ENCODE measurements at places on chromosomes 12 and 14.

- no peak for DNase-seq
Observed at GRCh38 chr14:63632932-63633514, 8.6 kb downstream of the WDR89 start.

- no peak for DNase-seq
Observed at GRCh38 chr12:76586764-76587395, 27.3 kb upstream of the OSBPL8 start.

GRCh38 chr12:108799401-108800243, 57.8 kb downstream of the SSH1 start:
- DNase-seq: no peak

DNA sequence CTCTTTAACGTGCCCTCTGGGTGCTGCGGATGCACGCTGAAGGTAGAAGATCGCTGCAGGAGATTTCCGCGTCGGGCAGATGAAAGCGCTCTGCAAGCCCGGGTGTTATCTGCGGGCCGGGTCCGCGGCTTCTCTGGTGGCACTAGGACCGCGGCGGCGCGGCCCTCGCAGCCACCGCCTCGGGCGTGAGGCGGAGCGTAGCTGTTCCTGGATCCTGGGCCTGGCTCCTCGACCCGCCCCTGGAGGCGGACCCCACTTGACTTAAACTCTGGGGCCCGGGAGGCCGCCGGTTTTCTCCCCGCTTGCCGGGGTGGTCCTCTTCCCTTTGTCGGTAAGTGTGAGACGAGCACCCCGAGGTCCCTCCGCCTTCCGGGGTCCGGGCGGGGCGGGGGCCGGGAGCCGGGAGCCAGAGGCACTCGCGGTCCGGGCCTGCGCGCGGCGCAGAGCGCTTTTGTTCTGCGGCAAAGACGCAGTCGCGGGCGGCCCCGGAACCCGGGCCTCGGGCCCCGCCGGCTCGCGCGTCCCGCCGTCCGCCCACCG, at the start of gene RESF1:
RESF1 (plus strand) TSS at position 255 of the 540 bp plus-strand sequence. CDS start 21,541 bp downstream, outside the sequence.
- DNase-seq: no peak

- DNase-seq: no peak
Observed at GRCh38 chr12:53484686-53485575, 14.3 kb downstream of the MAP3K12 start.

- no peak for DNase-seq
Observed at GRCh38 chr14:24284501-24285035, 13.2 kb upstream of the RABGGTA start.

- no peak for DNase-seq
Observed at GRCh38 chr12:114916541-114916940, 232.6 kb upstream of the TBX3 start.

- DNase-seq: no peak
Observed at GRCh38 chr12:16796168-16796567, 190.2 kb upstream of the LMO3 start.

GRCh38 chr12:121579190-121579791, 1.5 kb downstream of the KDM2B start:
- no peak for DNase-seq

- DNase-seq: no peak
Observed at GRCh38 chr12:4281173-4281654, 7.7 kb downstream of the CCND2 start.

DNA sequence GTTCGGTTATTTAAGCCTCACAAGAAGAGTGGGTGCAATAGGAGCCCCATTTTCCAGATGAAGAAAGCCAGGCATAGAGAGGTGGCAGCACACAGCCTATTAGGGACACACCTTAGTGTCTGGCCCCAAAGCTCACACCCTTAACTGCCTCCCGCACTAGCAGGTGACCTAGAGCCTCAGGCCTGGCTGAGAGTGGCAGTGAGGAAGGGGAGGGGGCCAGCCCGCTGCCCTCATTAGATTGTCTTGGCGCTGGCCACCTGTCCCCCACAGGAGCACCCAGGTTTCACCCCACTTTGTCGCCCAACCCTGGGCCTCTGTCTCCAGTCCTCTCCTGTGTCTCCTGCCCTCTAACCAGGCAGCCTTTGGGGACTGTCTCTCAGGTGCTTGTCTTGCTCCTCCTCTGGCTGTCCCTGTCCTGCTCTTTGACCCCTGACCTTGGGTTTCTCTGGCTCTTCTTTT, 18.5 kb upstream of the PGF start:
- DNase-seq: no peak

DNA sequence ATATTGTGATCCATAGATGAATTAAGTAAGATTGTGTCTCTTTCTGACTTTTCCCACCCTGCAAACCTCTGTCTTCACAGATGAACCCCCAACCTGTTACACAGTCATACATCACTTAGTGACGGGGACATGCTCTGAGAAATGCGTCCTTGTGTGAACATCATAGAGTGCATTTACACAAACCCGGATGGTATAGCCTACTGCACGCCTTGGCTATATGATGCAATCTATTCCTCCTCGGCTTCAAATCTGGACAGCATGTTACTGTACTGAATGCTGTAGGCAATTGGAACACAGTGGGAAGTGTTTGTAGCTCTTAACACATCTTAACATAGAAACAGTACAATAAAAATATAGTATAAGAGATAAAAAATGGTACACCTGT, 7.4 kb upstream of the TESPA1 start:
- DNase-seq: no peak

DNA sequence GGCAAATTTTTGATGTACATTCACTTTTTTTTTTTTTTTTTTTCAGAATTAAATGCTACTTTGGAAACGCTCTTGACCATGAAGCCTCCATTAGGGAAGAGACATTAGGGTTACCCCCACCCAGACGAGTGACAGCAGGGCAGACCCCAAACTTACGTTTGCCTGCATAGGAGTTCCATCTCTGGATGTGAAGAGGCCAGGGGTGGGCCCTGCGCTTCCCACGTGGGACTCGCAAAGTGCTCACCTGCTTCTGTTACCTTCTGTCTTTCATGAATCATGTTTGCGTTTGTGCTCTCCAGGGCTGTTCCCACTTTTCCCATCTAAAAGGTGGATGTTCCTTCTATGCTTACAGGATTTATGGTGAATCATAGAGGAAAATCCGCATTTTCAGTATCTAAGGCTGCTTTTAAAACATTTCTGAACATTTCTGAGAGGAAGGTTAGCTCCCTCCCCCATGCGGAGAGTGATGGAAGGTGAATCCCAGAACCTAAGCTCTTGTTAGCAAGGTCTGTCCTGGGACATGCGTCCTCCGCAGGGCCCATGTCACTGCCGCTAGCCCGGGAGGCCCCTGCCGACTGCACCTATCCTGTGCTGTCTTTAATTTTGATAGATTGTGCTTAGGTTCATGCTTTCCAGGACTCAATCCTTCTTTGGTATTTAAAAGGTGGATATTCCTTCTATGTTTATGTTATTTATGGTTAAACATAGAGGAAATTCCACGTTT, 135.7 kb upstream of the RTL1 start:
- DNase-seq: no peak

- no peak for DNase-seq
Observed at GRCh38 chr14:52111583-52111982, 42.7 kb upstream of the NID2 start.

GRCh38 chr12:114238808-114239207, 167.1 kb downstream of the TBX5 start:
- no peak for DNase-seq

- DNase-seq: no peak
Observed at GRCh38 chr14:101937926-101938767, 26.2 kb upstream of the DYNC1H1 start.

DNA sequence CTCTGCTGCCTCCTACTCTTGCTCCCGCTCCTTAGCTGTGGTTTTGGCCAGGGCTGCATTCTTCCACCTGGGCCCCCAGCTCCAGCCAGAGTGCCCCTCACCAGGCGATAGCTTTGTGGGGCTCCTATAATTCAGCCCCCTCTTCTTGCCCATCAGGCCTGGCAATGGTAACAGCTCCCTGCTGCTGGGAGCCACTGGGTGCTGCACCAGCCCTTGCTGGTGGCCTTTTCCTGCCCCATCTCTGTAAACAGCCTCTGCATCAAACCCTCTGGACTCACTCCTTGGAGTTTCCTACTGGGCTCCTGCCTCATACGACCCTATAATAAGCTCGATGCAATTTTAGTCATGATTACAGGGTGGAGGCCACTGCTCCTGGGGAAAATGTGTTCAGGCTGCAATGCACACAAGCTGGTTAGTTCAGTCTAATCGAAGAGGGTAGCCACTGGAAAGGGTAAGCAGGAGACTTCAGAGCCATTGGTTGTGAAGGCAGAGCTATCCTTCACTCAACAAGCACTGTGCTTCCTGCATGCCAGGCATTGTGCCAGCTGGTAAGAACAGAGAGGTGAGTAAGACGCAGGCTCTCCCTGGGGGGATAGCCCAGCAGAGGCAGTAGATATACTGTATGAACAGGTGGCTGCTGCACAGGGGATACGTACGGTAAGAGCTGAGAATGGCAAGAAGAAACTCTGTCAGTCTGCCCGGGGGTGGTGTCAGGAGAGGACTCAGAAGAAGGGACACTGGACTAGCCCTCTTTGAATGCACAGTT, 24.7 kb downstream of the CLMN start:
- no peak for DNase-seq

- DNase-seq: peak; percentile 32
Observed at GRCh38 chr12:116277467-116278278, at the start of gene MED13L. Gene MED13L (minus strand): TSS chr12:116277693. CDS start chr12:116277131, 562 bp downstream.

DNA sequence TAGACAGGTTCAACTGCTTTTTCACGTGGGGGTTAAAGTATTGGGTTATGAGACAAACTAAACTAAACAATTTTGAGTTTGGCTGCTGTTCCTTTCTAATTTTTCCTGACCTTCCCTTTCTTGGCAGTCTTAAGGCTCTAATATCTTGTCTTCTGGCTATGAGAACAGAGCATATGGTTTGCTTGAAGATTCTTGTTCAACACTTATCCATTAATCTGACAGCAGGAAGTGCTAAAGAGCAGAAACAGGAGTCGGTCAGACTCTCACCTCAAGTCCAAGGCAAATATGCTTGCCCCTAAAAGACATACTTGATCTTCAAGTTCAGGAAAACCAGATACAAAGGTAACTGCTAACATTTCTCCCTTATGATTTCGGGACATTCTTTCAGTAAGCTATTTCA, 52.6 kb upstream of the KCNJ8 start:
- DNase-seq: no peak

DNA sequence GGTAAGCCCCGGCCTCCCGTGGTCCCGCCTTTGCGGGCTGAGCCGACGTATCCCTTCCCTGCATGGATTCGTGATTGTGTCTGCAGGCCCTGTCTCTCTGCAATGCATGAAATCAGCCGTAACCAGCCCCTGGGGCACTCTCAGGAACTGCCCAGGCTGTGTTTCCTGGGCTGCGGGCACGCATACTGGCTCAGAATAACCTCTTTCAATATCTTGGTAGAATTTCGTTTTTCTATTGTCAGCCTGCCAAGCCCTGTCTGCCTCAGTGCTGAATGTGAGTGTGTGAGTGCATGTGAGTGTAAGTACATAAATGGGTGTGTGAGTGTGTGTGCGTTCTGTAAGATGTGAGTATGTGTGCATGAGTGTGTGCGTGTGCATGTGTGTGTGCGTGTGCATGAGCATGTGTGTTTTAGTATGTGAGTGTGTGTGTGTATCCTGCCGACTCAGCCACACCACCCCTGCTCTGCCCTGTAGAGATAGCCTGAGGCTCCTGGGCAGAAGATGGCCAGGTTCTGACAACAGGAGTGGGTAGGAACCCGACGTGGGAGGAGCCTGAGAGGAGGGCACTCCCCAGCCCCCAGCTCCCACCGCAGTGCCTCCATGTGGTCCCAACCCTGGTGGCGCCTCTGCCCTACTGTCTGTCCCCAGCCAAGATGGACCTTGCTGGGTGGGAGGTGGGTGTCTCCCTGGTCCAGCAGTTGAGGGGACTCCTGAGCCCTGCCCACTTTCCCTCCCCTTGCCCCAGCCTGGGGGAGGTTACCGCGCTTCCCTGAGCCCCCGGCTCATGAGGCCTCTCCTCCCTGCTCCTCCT, 268.8 kb downstream of the ADGRD1 start:
- no peak for DNase-seq

GRCh38 chr12:108884116-108885012, 4.5 kb downstream of the DAO start:
- DNase-seq: no peak

GRCh38 chr14:31457665-31458659, 656 bp upstream of the DTD2 start:
- no peak for DNase-seq

DNA sequence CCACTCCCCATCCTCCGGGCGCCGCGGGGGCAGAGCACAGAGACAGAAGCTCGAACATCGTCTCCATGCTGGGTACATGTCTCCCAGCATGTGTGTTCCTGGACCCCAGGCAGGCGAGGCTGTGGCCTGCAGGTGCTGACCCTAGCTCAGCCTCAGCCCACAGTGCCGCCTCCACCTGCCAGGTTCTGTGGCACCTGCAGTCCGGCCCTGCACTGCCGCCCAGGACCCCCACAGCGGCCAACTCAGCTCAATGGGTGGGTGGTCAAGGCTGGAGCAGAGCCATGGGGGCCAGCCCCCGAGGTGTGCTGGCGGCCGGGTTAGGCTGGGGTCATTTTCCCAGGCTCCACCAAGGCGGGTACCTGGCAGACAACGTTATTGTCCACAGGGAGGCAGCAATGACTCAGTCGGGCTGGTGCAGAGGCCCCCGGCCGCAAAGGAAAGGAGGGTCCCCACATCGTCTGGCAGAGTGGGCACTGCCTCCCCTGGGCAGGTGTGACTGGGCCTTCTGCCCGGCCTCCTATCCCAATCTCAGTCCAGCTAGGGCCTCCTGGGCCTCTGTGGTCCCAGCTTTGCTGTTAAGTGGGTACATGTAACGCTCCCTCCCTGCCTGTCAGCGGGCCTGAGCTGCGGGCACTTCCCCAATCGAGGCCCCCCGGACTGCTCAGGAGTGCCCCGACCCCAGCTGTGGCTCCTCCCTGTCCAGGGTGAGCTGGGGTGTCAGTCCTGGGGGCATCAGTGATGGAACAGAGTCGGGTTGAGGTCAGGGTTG, 20.2 kb upstream of the NUDT14 start:
- no peak for DNase-seq

GRCh38 chr14:59252772-59253500, 64.5 kb downstream of the DAAM1 start:
- no peak for DNase-seq

DNA sequence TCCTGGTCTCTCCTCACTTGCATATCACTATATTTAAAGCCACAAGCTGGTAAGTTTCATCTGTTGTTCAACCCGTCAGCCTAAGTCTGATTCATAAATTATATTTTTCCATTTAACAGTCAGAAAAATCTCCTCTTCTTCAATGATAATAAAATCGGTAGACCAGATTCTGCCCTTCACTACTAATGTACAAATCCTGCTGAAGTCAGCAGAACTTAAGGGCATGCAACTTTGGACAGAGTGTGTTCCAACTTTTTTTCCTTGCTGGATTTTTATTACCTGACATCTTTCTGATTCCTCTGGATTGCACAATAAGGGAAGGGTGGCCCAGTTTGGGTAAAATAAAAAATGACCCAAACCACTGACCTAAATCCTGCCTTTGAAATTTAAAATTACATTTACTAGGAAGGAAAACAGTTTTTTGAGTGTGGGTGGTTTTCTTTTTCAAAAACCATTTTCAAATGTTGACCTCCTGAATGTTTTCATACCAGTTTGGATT, 125.4 kb upstream of the DIO2 start:
- DNase-seq: no peak

DNA sequence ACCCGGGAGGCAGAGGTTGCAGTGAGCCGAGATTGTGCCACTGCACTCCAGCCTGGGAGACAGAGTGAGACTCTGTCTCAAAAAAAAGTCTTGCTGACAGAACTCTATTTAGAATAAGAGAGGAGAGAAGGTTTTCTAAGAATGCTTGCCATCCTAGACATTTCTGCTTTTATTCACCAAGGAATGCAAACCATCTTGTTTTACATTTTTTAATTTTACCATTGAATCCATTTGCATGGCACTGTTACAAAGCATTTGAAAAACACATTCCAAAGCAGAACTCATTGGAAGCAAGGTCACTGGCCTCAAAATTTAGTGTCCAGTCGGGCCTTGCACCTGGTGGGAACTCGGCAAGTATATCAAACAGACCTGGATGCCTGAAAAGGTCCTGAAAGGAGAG, 44.2 kb upstream of the RASSF3 start:
- no peak for DNase-seq

Data from cortex of kidney (tissue), 1 donor.